ENCODE measurements at places on chromosomes 3 and 15.

DNA sequence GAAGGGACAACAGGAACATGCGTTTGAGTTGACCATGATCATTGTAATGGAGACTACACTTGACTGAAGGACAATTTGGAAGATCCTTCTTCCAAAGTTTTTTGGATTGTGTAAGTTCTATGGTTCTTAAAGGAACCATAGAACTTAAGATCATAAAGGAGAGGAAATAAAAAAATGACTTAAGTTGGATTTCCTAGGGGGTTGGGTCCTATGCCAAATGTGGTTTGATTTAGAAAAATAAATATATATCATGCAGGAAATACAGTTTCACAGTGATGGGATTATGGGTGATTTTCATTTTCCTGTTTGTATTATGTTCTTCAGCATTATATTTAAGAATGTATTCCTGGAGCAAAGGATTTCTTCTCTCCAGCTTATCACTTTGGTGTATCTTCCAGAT lies 305.5 kb upstream of the DPH6 start:
- DNase-seq = no peak

DNA sequence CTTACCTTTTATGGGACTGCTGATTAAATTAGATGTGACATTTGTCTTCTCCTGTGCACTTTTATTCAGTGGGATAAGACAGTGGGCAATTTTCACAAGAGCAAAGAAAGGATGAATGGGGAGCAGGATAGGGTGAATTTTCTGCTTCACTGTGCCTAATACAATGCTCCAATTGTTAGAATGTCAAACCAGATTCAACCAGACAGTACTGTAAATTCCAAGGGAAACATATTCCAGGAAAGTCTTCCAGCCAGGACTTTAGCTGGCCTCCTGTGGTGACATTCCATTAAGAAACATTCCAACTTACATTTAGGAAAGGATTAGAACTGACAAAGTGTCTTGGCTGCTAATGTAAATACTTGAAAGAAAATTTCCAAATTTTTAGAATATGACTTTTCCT lies 100.1 kb upstream of the PROK2 start:
- DNase-seq = no peak

DNA sequence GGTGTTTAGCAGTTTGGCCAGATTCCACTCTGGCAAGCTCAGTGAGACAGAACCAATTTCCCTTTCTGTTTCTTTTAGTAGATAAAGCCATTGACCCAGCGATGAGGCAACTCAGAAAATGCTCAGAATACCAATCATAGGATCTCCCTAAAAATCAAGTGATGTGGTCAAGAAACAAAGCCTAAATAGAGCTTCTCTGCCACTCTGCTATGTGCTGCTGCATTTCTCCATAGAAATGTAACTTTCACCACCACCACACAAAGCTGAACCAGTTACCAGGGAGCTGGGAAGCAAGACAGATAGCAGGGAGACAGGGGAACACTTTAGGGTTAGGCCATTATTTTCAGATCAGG lies 109.8 kb downstream of the RPL22L1 start:
- no peak for DNase-seq

DNA sequence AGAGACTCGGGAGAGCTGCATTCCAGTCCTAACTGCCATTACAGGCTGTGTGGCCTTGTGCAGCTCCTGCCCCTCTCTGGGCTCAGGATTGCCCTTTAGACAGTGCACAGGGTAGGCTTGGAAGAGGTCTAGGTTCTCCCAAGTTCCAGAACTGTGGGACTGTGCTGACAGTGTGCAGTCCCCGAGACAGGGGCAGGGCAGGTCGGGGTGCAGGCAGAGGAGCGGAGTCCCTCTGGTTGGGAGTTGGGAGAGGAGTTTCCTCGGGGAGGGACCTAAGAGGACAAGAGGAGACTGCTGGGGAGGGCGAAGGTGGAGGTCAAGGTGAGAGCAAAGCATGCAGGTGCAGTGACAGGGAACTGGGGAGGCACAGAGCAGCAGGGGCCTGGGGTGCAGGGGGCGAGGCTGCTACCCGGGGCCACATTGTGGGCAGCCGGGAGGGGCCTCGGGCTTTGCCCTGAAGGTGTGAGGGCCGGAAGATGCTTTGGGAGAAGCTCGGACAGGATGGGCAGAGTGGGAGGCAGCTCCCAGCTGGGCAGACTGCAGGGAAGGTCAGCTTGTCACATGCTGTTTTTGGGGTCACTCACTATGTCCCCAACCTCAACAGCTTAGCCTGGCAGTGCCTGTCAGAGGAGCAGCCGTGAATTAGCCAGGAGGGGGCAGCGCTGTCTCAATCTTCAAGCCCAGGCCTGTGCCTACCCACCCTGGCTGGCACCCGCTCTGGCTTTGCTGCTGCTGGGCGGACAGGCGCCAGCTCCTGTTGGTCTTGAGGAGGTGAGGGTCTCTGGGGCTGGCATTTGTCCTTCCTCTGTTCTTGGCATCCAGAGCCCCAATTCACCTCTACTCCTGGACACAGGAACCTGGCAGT lies 15.4 kb upstream of the CSPG4 start:
- DNase-seq = peak; percentile 31

- no peak for DNase-seq
These were observed 64.3 kb downstream of the FNDC3B start for GRCh38 chr3:172103724-172104123.

- no peak for DNase-seq
These were observed 19.6 kb downstream of the CLK3 start for GRCh38 chr15:74635228-74635627.

- DNase-seq = no peak
These were observed 191.1 kb downstream of the WNT5A start for GRCh38 chr3:55296030-55296429.

- peak; percentile 55 for DNase-seq
These were observed 24.2 kb downstream of the ABHD2 start for GRCh38 chr15:89112341-89112971.

GRCh38 chr3:71469138-71469435 lies 114.4 kb downstream of the FOXP1 start:
- no peak for DNase-seq

- DNase-seq = no peak
These were observed 145.3 kb upstream of the PRR23C start for GRCh38 chr3:139189943-139190342.

DNA sequence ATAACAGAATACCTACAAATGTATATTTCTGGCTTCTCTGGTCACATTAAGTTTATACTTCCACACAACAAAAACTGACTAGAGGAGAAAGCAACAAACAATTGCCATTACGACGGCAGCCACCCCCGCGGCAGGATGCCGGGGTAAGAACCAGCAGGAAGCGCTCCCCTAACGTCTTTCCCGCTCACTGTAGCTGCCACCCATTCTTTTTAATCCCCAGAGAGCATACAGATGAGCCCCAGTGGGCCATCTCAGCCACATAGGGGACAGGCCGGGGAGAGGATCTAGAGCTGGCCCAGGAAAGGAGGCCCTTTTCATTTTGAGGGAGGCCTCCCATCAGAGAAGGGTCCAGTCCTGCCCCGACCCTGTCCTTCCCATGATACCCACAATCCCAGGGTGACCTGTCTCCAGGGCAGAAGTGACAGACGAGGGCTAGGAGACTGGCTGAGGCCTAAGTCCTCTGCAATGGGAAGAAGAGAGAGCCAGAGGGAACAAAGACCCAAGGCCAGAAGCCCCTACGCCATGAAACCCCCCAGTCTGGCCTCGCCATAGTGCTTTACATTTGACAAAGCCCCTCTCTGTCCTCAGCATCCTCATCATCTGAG lies 3.6 kb upstream of the CALML4 start:
- DNase-seq = no peak

GRCh38 chr15:50232791-50233190 lies 32.7 kb downstream of the HDC start:
- DNase-seq = no peak

- peak; percentile 10 for DNase-seq
These were observed 1.1 kb upstream of the FGF7 start for GRCh38 chr15:49421991-49422390.

DNA sequence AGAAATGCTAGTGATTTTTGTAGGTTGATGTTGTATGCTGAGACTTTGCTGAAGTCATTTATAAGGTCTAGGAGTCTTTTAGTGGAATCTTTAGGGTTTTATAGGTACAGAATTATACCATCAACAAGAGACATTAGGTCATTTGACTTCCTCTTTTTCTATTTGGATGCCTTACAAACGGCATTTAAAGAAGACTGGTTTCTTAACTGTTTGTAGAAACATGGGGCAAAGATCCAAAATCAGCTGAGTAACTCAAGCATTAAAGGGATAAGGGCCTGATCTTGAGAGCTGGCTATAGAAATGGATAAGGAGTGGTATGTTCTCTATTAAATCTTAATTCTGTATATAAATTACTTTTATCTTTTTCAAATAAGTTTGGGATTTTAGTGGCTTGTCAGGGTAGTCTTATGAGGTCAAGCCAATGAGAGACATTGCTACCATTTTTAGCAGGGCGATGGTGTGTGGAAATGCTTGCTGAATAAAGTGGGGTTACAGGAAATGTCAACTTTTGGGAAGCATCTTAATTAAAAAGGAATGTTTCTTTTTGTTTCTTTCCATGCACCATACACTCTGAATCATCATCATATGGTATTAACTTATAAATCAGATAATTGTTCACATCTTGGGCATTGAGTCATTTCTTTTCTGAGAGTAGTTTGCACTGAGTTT lies 197.7 kb upstream of the GBE1 start:
- no peak for DNase-seq

- DNase-seq = no peak
These were observed 53.6 kb upstream of the TRPM1 start for GRCh38 chr15:31155151-31155550.

DNA sequence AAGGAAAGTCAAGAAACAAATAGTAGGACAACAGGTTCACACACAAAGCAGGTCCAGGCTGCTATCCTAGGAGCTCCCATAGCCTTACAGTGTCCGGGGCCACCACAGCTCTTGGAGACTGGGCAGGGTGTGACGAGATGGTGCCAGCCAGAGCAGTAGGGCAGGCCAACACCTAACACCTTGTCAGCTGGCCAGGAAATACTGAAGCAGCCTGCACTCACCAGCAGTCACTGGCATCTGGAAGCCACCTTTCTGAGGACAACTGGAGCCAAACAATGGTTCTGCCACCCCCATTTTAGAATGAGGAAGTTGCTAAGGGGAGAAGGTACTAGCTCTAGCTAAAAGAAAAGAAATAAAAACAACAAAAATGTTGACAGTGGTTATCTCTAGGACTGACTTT lies 47.2 kb downstream of the CCDC12 start:
- no peak for DNase-seq

DNA sequence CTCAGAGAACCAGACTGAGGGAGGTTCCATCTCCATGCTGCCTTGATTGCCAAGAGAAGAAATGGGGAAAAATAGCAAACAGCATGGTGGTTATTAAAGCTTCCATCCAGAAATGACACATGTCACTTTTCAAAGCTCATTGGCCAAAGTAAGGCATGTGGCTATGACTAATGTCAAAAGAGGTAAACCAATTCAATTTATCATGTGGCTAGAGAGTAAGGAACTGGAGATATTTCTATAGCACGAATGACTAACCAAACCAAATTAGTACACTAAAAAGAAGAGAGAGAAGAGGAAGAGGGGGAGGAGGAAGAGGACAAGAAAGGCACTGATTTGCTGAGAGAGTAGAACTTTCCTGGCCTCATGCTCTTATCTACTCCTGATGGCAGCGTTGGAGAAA lies 115.2 kb upstream of the SLC6A11 start:
- DNase-seq = no peak

GRCh38 chr3:116314476-116314875 lies 130.8 kb downstream of the LSAMP start:
- no peak for DNase-seq

- DNase-seq = no peak
These were observed 104.4 kb downstream of the RPL22L1 start for GRCh38 chr3:170765419-170766078.

GRCh38 chr15:82933576-82933975 lies 18.9 kb downstream of the HOMER2 start:
- DNase-seq = no peak

- no peak for DNase-seq
These were observed 61.5 kb upstream of the GOLIM4 start for GRCh38 chr3:168157099-168157700.

- DNase-seq = no peak
These were observed 256.0 kb upstream of the STAC start for GRCh38 chr3:36124118-36124796.

- no peak for DNase-seq
These were observed 204.5 kb downstream of the OCA2 start for GRCh38 chr15:27894645-27895044.

DNA sequence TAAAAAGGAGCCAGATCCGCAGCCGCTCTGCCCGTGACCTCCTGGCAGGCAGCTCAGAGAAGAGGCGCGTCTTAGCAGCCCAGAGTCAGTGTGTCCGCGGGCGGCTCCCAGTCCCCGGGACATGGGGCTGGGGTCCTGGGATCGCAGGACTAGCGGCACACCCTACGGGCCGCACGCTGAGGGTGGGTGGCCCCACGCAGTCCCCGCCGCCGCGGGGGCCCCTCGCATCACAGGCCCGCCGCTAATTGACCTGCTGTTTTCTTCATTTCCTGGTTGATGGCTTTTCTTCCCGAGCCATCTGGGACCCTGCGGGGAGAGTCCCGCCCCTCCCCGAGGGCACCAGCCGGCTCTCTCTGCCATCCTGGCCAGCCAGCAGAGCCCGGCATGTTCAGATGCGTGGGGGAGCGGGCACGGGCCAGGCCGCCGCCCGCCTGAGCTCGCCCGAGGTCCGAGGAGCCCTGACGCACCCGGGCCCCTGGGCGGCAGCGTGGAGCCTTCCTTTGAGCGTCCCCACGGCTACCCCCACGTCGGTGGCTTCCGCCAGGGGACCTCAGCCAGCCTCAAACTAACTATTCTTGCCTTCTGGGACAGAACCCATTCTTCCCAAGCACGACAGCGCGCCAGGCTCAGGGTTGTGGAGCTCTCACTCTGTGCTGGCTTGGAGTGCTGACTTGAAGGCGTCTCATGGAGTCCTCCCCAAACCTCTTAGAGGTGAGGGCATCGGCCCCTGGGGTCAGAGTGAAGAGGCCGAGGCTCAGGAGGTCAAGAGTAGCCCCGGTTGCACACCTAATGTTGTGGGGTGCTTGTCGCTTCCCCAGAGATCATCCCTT lies 34.6 kb upstream of the CACNA2D3 start:
- DNase-seq = no peak

DNA sequence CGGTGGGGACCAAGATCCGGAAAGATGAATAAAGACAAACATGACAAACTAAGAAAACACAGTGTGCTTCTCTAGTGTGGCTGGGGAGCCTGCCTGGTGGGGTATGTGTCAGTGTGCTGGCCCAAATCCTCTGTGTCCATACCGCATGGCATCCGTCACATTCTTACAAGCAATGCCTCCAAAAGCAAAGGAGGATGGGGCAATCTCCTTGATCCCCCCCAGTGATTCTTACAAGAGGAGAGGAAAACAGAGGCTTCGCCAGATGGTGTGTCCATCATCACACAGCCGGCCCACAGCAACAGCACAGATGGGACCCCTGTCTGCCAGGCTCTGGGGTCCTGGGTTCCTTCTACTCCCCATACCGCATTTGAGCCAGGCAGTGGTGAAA lies 558 bp upstream of the IL17RC start:
- no peak for DNase-seq

GRCh38 chr3:18641916-18642315 lies 216.8 kb upstream of the SATB1 start:
- DNase-seq = no peak

- no peak for DNase-seq
These were observed 22.0 kb downstream of the TMPRSS7 start for GRCh38 chr3:112056451-112056929.

All from nucleus accumbens (tissue), 56 donors.